Thoracic aorta endothelial cell (primary cell): ENCODE measurements at places on chromosomes 6 and 20. TPM values are rescaled to one million over a fixed set of nuclear protein-coding genes. Genes with fewer than 3 reads are reported as not detected.

UQCC2 gene
- total RNA-seq: 10.5 and 16.2 TPM in 2 replicates

BMP6 gene
- total RNA-seq: 203 and 233 TPM in 2 replicates

MOXD1 gene
- total RNA-seq: under 0.01 and 0.07 TPM in 2 replicates

TINAG gene
- total RNA-seq: not detected in 2 replicates

CDH22 gene
- total RNA-seq: under 0.01 and 0.13 TPM in 2 replicates

NKAIN2 gene
- not detected in 2 replicates for total RNA-seq
